ENCODE measurements at places on chromosomes 1 and 21.

DNA sequence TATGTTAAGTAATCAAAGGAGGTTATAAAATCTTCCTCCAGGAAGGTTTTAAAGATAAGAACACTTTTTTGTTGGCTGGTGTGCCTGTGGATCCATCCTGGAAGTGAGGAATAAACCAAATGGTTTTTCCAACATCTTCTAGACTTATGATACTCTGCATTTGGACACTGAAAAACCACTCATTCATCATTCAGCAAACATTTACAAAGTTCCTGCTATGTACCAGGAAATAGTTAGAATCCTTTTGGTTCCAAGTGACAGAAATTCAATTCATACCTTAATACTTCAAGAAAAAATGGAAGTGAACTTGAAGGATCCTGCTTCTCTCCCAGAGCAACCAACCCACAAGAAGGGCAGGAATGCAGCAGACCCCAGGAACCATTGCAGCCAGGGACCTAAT is 39.6 kb upstream of the PIGC start:
- no peak for DNase-seq

- DNase-seq: no peak
Observed at GRCh38 chr21:44706706-44707581, 4.4 kb downstream of the TSPEAR start.

- no peak for DNase-seq
Observed at GRCh38 chr1:226606311-226607267, 58.0 kb downstream of the STUM start.

DNA sequence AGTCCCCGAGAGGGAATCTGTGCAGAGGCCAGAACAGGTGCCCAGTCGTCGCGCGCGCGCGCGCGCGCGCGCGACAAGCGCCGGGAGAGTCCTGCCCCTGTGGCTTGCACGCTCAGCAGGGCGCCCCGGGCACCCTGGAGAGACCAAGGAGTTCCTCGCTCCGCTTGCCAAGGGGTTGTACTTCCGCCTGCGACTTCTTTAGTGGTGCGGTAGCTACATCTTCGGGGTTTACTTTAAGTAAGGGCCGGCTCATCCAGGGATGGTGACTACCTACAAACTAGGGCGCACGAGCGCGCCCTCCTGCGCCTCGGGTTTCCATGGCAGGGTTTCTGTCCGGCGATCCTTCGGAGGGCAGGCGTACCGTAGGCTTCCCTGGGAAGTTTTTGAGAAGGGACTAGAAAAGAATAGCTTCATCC is 1.4 kb downstream of the LHX4 start:
- DNase-seq: peak; percentile 73

- DNase-seq: no peak
Observed at GRCh38 chr1:50181027-50181663, 72.4 kb downstream of the ELAVL4 start.

DNA sequence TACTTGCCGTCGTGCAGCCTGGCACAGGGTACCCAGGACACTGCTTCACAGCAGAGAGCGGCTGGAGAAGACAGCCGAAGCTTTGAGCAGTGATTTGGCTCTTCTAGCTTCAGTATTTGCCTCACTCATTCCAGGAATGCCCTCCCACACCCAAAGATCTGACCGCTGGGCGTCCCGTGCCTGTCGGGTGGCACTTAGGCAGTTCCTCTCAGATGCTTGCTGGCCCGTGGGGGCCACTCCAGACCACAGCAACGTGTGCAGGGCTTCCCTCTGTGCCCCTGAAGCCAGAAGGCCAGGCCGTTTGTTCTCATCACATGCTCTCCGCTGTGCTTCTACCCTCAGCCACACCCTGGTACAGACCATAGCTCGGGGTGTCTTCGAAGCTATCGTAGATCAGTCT is 17.0 kb downstream of the RRP1B start:
- no peak for DNase-seq

DNA sequence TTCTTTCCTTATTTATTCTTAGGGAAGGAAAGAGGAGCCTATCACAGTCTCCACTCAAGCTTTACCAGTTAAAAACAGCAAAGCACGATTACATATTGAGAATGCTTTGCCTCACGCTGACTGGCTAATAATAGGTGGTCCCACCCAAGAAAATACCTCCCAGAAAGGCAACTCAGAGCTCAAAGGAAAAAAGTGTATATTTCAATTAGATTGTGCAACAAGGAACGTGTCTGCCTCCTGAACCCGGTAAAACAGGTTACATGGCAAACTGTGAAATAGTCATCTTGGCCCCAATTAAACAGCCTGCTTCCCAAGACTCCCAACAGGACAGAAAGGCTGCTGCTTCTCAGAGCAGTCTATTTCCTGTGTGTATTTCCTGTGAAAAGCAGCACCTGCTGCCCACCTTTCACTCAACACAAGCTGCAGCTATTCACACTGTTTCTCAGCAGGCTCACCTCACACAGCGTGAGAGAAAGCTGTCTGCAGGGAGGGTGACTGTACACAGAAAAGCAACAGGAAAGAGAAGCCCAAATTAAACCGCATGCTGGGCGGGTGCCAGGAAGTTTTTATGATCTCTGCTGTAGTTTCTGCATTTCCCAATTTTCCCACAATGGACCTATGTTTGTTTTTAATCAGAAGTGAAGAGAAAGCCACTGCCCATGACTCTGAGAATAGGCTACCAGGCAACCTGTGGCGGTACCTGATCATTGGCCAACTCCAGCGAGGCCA is 44.0 kb downstream of the URB1 start:
- no peak for DNase-seq

- no peak for DNase-seq
Observed at GRCh38 chr1:47617381-47618221, 179.8 kb downstream of the FOXD2 start.

DNA sequence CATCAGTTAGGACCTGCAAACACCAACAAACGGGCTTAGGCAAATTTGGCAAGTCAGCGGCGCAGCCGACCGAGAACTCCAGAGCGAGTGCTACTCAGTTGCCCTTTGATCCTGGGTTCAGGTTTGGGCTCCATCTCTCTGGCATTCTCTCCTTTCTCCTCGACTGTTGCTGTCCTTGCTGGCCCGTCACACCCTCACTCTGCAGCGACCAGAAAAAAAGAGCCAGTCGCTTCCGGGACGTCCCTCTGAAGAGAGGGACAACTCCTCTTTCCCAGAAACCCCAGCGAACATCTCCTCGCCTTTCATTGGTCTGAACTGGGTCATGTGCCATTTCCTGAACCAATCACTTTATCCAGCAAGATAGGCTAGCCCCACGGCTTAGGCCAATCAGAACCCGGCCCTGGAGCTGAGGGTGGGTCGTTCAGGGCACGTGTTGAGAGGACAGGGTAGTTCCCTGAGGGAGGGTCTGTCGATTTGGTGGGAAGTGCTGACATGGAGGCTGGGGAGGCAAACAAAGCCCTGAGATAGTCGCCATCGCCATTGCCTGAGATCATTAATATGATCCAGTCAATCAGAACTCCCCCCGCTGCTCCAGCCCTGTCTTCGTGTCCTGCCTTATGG is 113.7 kb downstream of the PTPRU start:
- no peak for DNase-seq

GRCh38 chr1:94209425-94209824 is 28.0 kb downstream of the ARHGAP29 start:
- DNase-seq: peak; percentile 62

DNA sequence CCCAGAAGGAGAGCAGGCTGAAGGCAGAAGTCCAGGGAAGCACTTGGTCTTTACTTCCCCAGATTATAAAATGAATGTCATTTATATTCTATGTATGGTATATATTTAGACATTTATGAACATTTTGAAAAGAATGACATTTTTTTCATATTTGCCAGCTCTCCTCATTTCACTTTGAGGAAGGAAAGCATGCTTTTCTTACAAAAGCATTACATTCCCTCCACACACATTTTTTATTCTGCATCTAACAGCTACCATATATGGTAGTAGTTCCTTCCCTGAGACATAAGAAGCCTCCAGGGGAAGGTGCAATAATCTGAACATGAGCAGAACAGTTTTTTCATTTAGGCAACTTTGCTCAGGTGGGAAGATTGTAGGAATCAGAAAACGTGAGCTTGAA is 94.0 kb downstream of the LRRC7 start:
- DNase-seq: no peak

DNA sequence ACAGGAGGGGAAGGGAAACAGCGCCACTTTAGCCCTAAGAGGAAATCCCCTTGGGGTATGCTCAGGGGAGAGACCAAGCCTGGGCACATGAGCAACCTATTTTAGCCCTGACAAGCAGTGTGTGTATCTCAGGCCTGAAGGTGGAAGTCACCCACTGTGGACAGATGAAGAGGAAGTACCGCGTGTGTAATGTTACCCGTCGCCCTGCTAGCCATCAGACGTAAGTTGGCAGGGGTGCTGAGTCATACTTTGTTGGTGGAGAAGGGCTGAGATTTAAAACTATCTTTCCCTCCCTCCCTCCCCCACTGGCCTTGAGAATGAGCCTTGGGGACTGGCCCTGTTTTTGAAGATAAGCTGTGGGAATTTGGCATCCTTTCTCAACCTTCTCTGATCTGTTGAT is 11.2 kb downstream of the AGO1 start:
- peak; percentile 49 for DNase-seq

- no peak for DNase-seq
Observed at GRCh38 chr1:84089867-84090266, 54.2 kb upstream of the PRKACB start.

DNA sequence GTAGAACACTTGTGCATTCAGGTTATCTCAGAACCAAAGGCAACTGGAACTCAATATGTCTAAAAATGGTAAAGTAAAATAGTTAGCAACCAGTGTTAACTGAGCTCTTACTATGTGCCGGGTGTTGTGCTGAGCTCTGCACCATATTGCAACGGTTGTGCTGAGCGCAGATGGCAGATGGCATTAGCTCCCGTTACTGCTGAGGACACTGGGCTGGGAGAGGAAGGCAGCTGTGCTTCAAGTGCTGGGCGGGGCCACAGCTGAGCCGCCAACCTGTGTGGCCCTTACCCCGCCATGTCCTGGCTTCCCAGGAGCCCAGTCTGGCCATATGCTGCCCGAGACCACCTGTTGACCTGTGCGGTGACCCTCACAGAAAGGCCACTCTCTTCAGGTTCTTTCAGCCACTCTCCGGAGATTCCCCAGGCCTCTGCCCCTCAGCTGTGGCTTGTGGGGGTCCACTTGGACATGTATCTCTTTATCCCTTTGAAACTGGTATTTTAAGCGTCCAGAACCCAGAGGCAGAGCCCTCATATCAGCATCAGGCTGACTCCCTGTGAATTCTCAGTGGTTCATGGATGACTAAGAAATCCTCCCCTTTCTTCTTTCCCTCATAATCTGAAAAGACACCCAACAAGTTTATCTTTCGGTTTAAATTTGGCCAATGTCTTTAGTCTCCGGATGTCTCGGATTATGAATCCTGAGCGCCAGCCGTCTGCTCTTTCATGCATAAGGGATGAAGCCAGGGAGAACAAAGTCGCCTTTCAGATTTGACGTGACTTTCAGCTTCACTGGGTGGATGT is 26.4 kb downstream of the LDLRAP1 start:
- DNase-seq: no peak

- DNase-seq: no peak
Observed at GRCh38 chr21:45788637-45789506, 145.3 kb downstream of the PCBP3 start.

DNA sequence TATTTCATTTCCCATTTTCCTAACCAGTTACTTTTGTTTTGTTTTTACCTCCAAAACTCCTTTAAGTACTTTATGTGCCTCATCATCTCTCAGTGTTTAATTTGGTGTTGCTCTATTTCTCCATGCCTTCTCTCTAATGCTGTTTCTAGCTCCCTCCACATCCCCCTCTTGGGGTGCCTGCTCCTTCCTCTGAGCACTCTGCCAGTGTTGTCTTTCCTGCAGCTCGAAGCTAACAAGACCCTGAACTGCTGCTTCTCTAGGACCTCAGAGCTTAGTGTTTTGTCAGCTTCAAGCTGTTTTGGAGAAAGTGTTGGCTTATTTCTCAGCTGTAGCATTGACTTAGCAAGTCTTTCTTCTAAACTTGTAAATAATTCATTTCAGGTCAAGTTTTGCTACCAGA is 290.6 kb downstream of the DPYD start:
- DNase-seq: no peak

GRCh38 chr21:44392916-44393315 is 39.5 kb downstream of the TRPM2 start:
- DNase-seq: no peak

DNA sequence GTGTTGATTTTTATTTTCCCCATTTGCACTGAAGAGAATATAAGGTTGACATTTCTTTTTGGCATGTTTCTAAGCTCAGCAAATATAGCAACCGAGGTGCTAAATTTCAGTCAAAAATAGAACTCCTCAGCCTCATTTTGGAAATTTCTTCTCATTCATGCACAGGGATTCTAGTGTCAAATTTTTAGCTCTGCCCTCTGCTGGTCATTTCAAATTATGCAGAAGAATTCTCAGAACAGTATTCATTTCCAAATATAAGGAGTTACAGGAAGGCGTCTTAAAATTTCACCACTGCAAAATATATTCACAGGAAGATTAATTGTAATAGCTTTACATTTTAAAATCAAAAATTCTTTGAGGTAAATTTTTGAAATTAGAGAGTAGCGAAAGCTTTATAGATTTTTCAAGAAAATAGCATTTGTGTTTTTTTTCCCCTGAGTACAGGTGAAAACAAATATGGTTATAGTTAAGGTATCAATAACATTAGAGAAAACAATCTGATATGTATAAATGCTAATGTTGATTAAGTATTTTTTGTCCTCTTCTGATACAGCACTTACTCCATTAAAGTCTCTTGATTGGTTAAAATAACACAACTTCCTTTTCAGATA is 57.9 kb downstream of the FMN2 start:
- peak; percentile 61 for DNase-seq

DNA sequence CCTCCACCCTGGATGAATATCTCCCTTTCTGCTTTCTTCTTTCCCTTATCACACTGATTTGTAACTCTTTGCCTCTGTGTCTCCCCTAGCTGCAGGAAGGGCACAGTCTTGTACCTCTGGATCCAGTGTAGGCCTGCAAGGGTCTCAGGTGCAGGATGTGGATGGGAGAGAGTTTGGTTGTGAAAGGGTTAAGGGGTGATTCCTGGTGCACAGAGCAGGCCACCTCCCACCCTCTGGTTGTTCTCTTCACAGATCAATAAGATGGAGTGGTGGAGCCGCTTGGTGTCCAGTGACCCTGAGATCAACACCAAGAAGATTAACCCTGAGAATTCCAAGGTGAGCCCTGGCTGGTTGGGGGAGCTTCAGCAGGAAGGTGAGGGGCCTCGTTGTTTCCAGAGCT is 15.1 kb downstream of the KDF1 start:
- DNase-seq: no peak

DNA sequence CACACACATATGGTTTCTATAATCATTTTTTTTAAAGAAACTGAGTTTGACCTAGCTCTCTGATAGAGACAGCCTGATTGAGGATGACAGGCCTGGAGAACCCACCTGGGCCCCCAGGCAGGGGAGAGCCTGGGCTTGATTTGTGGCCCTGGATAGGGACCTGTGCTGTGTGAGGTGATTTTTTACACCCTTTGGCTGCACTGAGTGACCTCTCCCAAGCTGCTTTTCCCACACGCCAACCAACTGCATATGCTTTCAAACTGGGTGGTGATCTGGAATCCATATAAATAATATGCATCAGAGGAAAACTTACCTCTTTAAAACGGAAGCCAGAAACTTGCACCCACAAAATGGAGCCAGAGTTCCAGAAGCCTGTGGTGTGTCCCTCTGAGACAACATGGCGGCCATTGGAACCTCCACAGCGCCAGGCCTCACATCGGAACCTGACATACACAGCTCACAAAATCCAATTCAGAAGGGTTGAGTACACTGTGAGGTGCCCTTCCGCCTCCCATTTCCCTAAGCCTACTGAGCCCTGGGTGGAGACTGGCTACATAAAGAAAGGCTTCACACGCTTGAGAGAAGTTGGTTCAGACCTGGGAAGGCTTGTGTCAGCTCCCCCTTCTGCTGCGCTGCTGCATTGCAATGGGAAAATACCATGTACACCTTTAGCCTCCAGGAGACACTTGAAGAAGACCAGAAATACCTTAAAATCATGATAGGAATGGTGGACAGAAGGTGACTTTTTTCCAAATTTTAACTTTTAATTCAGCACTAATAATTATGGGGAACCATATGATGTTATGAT is 160.7 kb downstream of the HHIPL2 start:
- peak; percentile 7 for DNase-seq
